ENCODE measurements at places on chromosomes 11 and 22. TPM values are rescaled to one million over a fixed set of nuclear protein-coding genes. Genes with fewer than 3 reads are reported as not detected.

GRCh38 chr11:114308689-114309089, 12.5 kb downstream of the NNMT start:
- DNase-seq, result no peak

- DNase-seq, result no peak
Observed at GRCh38 chr11:116538677-116539076, 234.1 kb downstream of the BUD13 start.

SCGB2A2 gene
- not detected for total RNA-seq

- DNase-seq, result no peak
Observed at GRCh38 chr22:41620589-41621098, at the start of gene DESI1. Gene DESI1 (minus strand): TSS chr22:41621043. CDS start chr22:41620839, 204 bp downstream.

DNA sequence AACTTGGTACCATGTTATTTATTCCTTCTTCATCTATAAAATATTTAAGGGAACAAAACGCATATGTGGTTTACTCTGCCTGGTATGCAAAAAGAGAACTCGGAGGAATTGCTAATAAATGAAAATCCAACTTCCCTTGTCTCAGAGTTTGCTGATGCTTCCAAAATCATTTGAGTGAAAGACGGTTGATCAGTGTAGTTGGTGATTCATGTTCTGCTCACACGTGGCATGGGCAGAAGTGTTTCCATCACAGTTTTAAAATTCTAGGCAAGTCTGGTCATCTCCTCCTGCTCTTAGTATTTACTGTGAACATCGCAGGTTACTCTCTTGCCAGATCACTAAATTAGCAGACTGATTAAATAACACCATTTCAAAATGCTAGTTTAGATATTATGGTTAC, 11.9 kb upstream of the PARVB start:
- no peak for DNase-seq

- DNase-seq, result no peak
Observed at GRCh38 chr11:131884461-131885073, 514.2 kb downstream of the NTM start.

CRYBB1 gene
- 1.4 TPM for total RNA-seq

GRCh38 chr22:43000441-43001175, 14.3 kb downstream of the PACSIN2 start:
- peak; percentile 38 for DNase-seq

DNA sequence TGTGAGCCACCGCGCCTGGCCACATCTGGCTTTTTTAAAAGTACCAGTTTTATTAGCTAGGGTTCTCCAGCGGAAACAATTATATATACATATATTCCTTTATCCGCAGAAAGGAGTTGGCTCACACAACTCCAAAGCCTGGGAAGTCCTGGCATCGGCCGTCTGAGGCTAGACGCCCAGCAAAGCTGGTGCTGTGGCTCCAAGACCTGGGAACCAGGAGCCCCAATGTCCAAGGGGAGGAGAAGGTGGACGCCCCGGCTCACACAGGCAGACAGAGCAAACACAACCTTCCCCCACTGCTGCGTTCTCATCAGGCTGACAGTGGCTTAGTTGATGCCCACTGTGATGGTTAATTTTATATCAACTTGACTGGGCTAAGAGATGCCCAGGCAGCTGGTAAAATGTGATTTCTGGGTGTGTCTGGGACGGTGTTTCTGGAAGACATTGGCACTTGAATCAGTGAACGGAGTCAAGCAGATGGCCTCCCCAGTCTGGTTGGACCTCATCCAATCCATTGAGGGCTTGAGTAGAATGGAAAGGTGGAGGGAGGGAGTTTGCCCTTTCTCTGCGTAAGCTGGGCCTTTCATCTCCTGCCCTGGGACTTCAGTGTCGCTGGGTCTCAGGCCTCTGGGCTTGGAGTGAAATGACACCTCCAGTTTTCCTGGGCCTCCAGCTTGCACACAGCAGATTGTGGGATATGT, 904.4 kb downstream of the BRD1 start:
- no peak for DNase-seq

DENND6B gene
- 14.4 TPM for total RNA-seq

CYB5R2 gene
- 16.0 TPM for total RNA-seq

DNA sequence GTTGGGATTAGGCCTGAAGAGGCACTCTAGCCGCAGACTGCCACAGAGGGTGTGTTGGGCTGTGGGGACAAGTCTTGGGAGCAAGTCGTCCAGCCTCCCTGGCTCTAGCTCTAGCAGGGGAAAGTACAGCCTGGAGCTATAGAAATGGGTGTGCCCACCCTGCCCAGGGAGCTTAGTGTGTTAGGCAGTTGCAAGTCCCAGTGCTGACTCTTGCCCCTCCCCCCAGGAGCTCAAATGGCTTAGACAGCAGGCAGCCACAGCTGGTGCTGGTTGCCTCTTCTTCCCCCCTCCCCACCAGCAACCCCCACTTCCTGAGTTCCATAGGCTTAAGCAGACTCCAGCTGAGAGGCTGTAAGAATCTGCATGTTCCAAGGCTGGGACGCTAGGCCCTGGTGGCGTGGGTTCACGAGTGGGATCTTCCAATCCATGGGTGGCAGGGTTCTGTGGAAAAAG, 61.2 kb downstream of the GUCY1A2 start:
- DNase-seq, result no peak

DNA sequence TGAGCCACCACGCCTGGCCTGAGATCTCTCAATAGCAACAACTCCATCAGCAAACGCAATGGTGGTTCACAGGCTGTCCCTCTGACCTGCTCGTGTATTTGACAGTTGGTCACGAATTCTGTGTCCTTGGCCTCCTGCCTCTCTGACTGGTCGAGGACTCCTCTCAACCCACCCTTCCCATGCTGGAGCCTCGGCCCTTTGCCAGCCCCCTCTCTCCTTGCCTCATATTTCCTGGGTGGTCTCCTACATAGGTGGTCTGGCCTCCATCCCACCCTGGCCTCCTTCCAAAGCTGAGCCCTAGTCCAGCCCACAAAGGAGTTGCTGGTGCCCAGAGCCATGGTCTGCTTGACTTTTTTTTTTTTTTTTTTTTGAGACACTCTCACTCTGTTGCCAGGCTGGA, 11.4 kb upstream of the A4GALT start:
- DNase-seq, result no peak

MISFA gene
- total RNA-seq, result 3.3 TPM

DNA sequence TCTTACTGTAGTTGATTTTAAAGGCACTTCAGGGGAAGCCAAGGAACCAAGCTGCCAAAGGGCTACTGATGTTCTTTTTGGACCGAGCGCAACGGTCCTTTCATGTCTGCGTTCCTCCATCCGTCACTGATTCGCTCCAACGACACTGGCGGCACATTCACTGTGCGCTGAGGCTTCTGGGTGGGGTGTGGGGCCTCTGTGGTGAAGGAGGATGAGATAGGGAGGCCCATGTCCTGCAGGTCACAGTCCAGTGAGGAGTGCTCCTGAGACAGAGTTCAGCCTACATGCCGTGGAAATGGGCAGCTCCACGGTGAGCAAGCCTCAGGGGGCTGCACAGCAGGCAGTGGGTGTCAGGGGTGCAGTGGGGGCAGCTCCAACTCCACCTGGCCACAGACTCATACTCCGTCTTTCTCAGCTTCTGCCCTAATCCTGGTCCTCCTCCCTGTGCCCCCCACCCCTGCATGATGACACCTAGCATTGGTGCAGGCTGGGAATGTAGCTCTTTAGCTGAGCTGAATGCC, 87.8 kb upstream of the SHANK2 start:
- DNase-seq, result no peak

GRAP2 gene
- total RNA-seq, result 9.5 TPM

- DNase-seq, result no peak
Observed at GRCh38 chr22:47146391-47146790, 383.9 kb downstream of the TBC1D22A start.

- DNase-seq, result no peak
Observed at GRCh38 chr11:58913685-58914084, 25.6 kb upstream of the GLYATL1 start.

- DNase-seq, result no peak
Observed at GRCh38 chr11:68266121-68266891, 5.5 kb downstream of the C11orf24 start.

WNT7B gene
- 6.3 TPM for total RNA-seq

Measured in lower lobe of right lung (tissue), 2 donors.